ENCODE measurements at places on chromosomes 5 and 9. TPM values are rescaled to one million over a fixed set of nuclear protein-coding genes. Genes with fewer than 3 reads are reported as not detected.

GRCh38 chr5:138611678-138612218 lies 36.5 kb upstream of the HSPA9 start:
- H3K4me3 ChIP-seq = peak overlapping the region; percentile 37
- H3K27me3 ChIP-seq = no peaks in the 10 kb centered on the region
- no peaks in the 10 kb centered on the region for H3K36me3 ChIP-seq
- no peak overlapping the region for H3K27ac ChIP-seq
- H3K4me1 ChIP-seq = peaks cover 30% of the 10 kb centered on the region
- DNase-seq = no peak

DNA sequence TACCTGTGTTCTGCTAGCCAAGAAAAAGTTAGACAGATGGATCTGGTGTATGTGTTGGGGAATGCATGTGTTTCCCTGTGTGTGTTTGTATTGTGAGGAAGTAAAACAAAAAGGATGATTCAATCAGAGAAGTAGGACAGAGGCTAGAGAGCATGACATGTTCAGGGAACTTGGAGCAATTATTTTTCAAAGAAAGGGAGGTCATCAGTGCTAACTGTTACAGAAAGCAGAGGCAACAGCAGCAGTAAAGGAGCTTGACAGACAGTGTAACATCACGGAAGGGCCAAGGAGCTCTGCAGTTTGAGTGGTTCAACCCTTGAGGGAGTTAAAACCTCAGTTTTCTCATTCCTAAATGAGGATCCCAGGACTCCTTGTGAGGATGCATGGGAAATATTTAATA lies 13.2 kb downstream of the SPINK1 start:
- peak overlapping the region; percentile 52 for H3K27ac ChIP-seq
- no peaks in the 10 kb centered on the region for H3K27me3 ChIP-seq
- no peak overlapping the region for H3K4me3 ChIP-seq
- peaks cover 11% of the 10 kb centered on the region for H3K4me1 ChIP-seq
- DNase-seq = no peak

DNA sequence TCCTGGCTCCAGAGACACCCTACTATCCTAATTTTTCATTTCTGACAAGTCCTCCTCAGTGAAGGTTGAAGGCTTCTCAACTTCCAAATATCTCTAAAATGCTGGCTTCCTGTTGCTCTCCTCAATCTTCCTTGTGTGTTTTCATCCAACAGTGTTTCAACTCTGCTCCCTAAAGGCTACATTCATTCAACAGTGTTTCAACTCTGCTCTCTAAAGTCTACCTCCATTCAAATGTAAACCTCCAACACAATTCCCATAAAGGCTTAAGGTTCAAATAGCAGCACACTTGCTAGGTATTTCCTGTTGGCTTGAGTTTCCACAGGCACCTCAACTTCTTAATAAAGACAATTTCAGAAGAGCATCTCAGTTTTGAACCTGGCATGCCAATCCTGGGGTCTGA lies 164.8 kb downstream of the HINT1 start:
- no peaks in the 10 kb centered on the region for H3K27me3 ChIP-seq
- H3K36me3 ChIP-seq = no peaks in the 10 kb centered on the region
- H3K4me1 ChIP-seq = no peaks in the 10 kb centered on the region

DNA sequence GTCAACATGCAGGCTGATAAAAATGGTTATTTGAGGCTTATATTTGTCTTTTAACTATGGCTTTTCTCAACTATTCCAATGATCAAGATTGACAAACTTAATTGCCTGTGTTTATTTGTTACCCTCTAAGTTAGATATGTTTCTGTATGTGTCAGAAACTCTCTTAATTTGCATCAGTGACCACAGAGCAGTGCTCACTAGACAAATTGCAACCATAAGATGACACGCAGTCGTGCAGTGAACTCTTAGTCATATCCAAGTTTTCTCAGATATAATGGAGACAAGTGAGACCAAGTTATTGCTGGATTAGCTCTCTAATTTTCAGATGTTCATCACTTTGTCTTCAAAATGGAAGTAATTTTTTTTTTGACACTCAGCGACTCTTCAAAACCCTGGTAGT lies 342.2 kb upstream of the RFX3 start:
- no peak overlapping the region for H3K27ac ChIP-seq
- no peaks in the 10 kb centered on the region for H3K27me3 ChIP-seq
- H3K4me1 ChIP-seq = no peaks in the 10 kb centered on the region
- no peaks in the 10 kb centered on the region for H3K36me3 ChIP-seq
- H3K4me3 ChIP-seq = no peak overlapping the region

DNA sequence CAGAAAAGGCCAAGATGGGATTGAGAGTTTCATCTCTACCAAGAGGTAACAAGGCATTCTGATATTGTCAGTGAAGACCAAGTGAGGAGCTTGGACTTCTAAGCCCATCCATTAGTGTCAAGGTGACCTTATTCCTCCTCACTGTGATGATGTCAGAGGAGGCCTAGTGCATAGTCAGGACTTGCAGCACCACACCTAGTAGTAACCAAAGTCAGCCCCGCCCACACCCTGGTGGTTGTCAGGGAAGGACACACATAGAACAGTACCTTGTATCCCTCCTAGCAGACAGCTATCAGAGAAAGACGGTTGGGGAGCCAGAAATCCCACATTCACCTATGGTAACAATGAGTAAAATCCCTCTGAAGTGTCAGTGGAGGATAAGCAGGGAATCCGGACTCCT lies 111.7 kb downstream of the AP3B1 start:
- DNase-seq = peak; percentile 16
- H3K27me3 ChIP-seq = no peaks in the 10 kb centered on the region
- no peak overlapping the region for H3K4me3 ChIP-seq
- no peak overlapping the region for H3K27ac ChIP-seq
- no peaks in the 10 kb centered on the region for H3K4me1 ChIP-seq
- H3K36me3 ChIP-seq = peaks cover 22% of the 10 kb centered on the region

- peaks cover 49% of the 10 kb centered on the region for H3K4me1 ChIP-seq
- peak overlapping the region; percentile 79 for H3K4me3 ChIP-seq
- peaks cover 32% of the 10 kb centered on the region for H3K36me3 ChIP-seq
- H3K27me3 ChIP-seq = peaks cover 11% of the 10 kb centered on the region
- H3K27ac ChIP-seq = peak overlapping the region; percentile 90
- peak; percentile 73 for DNase-seq
Observed at GRCh38 chr9:34374905-34375552, 1.7 kb downstream of the MYORG start.

LRRC19 gene
- total RNA-seq = not detected

UBE2B gene
- total RNA-seq = 67.8 TPM

IL4 gene
- not detected for total RNA-seq

PCDHGA2 gene
- 2.3 TPM for total RNA-seq

All from stomach (tissue), 19 donors.